Hematopoietic multipotent progenitor cell treated with erythropoietin and hydrocortisone succinate and interleukin-3 and kit ligand, for 17 days (in vitro differentiated cells): ENCODE measurements at places on chromosomes 5 and 9.

GRCh38 chr5:67476531-67476930 is 279.9 kb upstream of the CD180 start:
- no peak for DNase-seq

GRCh38 chr5:169037466-169037865 is 263.5 kb downstream of the SLIT3 start:
- DNase-seq = no peak

GRCh38 chr9:133701981-133702797 is 36.0 kb downstream of the SARDH start:
- no peak for DNase-seq

- no peak for DNase-seq
Observed at GRCh38 chr9:113886026-113886369, 9.9 kb downstream of the ZNF618 start.

DNA sequence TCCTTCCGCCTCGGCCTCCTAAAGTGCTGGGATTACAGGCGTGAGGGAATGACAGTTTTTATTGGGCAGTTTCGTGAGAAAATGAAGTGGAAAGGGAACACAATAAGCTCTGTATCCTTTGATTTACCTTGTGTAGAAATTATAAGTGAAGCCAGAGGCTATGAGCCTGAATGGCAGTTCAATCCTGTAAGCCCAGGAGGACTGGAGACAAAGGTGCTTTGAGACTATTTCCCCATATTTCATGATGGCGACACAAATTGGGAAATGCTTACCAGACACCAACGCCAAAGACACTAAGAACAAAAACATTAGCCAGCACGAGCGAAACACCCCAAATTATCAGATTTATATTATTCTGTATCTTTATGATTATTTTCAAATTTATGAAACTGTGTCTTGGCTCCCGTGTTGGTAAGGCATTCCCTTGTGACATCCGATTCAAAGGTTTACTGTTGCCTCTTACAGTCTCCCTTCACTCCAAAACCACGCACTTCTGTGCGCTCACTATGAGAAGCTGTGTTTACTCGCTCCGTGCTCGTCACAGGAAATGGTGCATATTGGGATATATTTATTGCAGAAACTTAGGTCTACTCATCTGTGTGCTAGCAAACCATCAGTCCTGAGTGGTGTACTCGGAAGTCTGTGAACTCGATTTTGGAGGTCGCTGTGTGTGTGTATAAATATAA is 73.9 kb downstream of the SH3PXD2B start:
- no peak for DNase-seq

DNA sequence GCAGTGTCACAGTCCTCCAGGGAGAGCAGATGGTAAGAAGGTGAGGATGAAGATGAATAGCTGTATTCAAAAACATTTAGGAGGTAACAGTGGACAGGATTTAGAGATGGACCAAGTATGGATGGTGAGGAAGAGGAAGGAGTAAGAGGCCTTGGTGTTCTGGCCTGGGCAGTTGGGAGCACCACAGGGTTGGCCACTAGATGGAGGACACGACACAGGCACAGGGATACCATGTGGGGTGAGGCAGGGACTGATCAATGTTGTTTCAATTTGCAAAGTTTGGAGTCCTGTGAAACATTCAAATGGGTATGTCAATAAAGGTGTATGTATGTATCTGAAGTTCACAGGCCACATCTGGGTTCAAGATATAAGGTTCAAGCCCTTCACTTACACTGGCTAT is 141.1 kb upstream of the RASEF start:
- DNase-seq = no peak

GRCh38 chr9:99782962-99783718 is 38.5 kb upstream of the NR4A3 start:
- no peak for DNase-seq

GRCh38 chr9:98117984-98118639 is 910 bp downstream of the TRIM14 start:
- DNase-seq = no peak

DNA sequence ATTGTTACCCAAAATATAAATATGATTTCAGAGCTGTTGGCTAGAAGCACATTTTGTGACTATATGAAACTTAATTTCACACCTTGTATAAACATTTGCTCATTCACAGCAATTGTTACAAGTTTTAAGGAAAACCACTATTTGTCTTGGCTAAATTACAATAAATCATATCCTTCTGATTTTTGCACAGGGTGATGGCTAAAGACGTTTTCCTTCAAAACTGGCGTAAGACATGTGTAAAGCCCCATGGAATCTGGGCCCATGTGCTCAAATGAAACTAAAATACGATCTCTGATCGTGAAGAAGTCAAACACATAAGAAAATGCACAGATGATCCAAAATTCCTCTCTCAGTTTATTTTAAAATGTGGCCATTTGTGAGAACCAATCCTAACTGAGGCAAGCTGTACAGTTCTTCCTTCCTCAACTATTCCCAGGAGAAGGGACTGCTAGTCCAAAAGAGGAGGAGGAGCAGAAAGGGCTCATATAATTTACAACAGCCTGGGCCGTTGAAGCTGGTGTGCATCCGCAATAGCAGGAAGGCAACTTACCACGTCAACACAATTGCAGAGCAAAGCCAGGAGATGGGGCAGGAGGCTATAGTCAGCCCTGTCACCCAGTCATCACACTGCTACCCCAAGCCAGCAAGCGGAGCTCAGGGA is 98.4 kb downstream of the MED27 start:
- no peak for DNase-seq

DNA sequence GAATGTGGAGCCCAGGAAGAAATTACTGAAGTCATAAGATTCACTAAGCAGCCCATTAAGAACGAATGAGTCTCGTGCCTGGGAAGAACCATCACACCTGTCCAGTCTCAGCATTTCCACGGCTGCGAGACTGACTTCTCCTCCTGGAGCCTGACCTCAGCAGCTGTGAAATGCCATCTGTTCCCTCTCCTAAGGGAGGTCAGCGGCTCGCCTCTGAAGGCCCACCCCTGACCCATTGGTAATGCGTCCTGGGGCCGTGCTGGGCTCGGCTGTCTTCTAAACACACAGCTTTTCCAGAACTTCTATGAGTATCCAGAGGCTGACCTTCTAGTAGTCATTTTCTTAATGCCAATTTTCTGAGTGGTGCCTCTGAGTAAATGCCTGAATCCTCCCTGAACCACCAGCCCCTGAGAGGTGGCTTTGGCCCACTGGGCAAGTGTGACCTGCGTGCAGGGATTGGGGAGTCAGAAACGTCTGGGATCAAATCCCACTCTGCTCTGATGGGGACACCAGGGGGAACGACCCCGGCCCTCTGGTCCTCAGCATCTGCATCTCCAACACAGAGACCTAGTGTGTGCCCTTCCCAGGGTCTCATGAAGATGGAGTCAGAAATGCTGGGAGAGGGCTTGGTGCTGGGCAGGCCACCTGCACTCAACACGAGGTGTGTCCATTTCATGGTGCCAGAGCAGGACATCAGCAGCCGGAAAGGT is 5.7 kb downstream of the SLC6A3 start:
- DNase-seq = no peak

GRCh38 chr9:20582150-20582549 is 40.1 kb downstream of the MLLT3 start:
- no peak for DNase-seq
